Stimulated activated CD4-positive, alpha-beta T cell treated with anti-CD3 and anti-CD28 coated beads, Interleukin-1b, Interleukin-23, amount 100 ng/mL, for 1 hour (primary cell): ENCODE measurements at places on chromosomes 2 and 18.

- DNase-seq: no peak
Observed at GRCh38 chr2:70523996-70524965, 29.3 kb downstream of the TGFA start.

DNA sequence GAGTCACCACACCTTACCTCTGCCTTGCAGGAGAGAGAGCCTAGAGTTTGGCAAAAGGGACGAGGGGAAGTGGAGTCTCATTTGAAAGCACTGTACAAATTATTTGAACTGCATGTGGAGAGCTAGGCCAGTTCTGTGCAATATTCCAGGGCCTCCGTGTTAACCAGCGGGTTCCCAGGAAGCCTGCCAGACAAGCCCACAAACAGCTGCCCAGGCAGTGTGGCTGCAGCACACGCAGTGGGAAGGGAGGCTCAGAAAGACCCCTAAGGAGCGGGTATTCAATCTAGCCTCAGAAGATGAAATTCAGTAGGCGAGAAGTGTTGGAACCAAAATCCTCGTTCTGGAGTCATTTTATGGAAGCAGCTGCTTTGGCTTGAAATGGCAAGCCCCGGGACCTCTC is 30.7 kb downstream of the CNGA3 start:
- no peak for DNase-seq

- DNase-seq: no peak
Observed at GRCh38 chr2:199428291-199428690, 29.4 kb downstream of the SATB2 start.

- no peak for DNase-seq
Observed at GRCh38 chr2:16207151-16207550, 266.8 kb downstream of the MYCN start.
